ENCODE measurements at places on chromosomes 16 and 17. TPM values are rescaled to one million over a fixed set of nuclear protein-coding genes. Genes with fewer than 3 reads are reported as not detected.

KRT15 gene
- 0.15 TPM for polyA plus RNA-seq

DNA sequence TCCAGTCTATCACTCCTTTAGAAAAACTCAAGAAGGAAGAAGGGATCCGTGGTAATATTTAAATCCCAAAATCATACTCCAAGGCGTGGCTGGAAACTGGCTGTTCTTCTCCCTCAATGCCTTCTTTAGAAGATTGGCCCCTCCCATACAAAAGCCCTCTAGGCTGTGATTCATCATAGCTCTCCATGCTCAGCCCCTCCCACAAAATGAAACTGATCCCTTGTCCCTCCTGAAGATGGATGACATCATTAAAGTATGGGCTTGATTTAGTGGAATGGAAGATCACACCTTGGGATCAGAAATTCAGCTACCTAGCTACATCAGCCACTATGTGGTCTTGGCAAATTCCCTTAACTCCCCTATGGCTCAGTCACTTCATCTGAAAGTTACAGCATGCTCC, 4.1 kb downstream of the GRIN2A start:
- no peak for DNase-seq

- DNase-seq = peak; percentile 91
These were observed at the start of gene VAT1 for GRCh38 chr17:43021741-43022512. Gene VAT1 (minus strand): TSS chr17:43022385. CDS start chr17:43022322, 63 bp downstream.

- DNase-seq = no peak
These were observed 25.3 kb upstream of the PRM1 start for GRCh38 chr16:11306381-11306780.

- no peak for DNase-seq
These were observed 19.7 kb downstream of the LUC7L3 start for GRCh38 chr17:50739098-50739497.

PMP22 gene
- polyA plus RNA-seq = 37.0 TPM

TBC1D3 gene
- polyA plus RNA-seq = 3.2 TPM

PTGES3L gene
- polyA plus RNA-seq = 1.2 TPM

DNA sequence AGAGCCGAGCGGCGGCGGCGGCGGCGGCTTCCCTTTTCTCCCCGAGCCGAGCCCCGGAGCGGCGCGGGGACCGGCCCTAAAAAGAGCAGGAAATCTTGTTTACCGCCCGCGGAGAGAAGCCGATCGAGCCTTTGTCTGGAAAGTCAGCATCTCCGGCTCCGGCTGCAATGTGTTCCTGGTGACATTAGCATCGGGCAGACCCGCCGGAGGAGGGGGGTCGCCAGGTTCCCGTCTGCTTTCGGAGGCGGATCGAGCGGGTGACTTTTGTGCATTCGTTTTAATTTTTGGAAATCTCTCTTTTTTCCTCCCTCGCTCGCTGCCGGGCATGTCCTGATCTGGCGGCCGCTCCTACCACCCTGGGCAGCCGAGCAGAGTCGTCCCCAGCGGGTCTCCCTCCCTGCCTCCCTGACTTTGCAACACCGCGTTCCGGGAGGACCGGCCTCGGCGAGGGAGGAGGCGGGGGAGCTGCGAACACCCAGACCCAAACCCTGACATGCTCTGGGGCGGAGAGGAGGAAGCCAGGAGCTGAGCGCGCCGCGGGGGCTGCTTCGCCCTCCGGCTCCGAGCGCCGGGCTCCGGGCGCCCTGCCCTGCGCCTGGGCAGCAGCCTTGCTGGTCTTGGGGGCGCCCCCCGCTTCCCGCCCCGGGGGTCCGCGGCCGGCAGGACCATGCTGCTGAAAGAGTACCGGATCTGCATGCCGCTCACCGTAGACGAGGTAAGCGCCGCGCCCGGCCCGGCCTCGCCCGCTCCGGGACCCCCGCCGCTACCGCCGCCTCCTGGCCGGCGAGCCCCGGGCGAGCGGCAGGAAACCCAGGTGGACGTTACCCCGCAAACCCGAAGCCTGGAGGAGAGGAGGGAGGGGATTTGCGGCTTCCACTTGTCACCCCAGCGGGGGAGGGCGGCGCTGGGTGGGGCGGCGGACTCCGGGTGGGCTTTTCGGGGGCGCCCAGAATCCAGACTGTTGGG, 690 bp downstream of the PITPNC1 start:
- DNase-seq = peak; percentile 68

DNA sequence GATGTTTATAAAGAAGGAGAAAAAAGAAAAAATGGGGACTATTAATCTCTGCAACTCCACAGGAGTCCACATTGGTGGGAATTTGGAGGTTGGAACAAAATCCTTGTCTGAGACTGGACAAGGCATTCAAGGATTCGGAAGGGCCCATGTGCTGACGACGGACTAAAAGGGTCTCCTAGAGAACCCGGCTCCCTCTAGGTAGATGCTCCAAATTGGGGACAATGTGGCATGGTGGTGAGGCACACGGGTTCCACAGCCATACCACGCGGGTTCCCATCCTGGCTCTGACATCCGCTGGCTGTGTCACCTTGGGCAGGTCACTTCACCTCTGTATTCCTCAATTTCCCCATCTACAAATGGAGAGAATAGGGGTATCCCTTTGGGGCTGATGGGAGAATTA, 227.4 kb downstream of the C16orf78 start:
- no peak for DNase-seq

DNA sequence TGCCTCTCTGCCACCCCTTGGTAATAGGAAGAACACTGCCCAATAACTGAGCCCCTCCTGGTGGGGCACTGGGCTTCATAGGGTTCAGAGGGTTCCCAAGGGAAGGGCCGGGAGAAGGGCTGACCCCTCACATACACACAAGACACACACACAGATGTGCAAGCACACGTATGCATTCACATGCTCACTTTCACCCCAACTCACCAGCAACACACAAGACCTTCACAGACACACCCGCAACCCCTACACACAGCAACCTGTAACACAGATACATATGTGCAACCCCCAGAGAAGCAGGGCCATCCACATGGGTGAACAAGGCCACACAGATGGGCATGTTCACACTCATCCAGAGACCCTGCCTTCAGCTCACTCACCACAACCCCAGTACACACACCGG, 225.1 kb downstream of the ZNF423 start:
- DNase-seq = no peak
